ENCODE measurements at places on chromosomes 5 and 9. TPM values are rescaled to one million over a fixed set of nuclear protein-coding genes. Genes with fewer than 3 reads are reported as not detected.

The CCDC69 gene
- total RNA-seq, result 4.3 TPM

The YIPF5 gene
- 73.7 TPM for total RNA-seq

The FOXD4L4 gene
- 0.15 TPM for total RNA-seq

The RMND5B gene
- 38.2 TPM for total RNA-seq

The OR13C4 gene
- not detected for total RNA-seq

The TMEM215 gene
- total RNA-seq, result not detected

The IDNK gene
- 3.4 TPM for total RNA-seq

The SPATA31C1 gene
- not detected for total RNA-seq

The RNF183 gene
- total RNA-seq, result not detected

The MEIKIN gene
- not detected for total RNA-seq

The GPRIN1 gene
- 9.3 TPM for total RNA-seq

Data from endothelial cell of umbilical vein (primary cell).